ENCODE measurements at places on chromosomes 1 and 21.

DNA sequence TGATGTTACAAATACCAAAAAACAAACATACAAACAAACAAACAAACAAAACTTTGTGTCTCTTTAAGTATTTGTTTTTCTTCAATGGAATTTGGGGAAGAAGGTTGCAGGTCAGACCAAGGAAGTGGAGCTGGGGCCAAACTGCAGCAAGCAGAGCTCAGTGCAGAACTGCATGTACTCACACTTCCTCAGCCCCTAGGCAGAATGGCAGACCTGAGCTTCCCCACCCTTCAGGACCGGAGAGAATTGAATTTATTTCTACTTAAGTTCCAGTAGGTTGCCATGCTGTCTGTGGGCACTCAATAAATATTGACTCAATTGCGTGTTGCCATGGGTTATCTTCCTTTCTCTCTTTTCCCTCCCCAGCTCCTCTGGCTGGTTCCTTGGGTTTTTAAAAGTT lies 173.6 kb downstream of the PTGER3 start:
- ATAC-seq, result no peak

- no peak for ATAC-seq
Measured at GRCh38 chr1:206708882-206709281, 24.2 kb downstream of the MAPKAPK2 start.

DNA sequence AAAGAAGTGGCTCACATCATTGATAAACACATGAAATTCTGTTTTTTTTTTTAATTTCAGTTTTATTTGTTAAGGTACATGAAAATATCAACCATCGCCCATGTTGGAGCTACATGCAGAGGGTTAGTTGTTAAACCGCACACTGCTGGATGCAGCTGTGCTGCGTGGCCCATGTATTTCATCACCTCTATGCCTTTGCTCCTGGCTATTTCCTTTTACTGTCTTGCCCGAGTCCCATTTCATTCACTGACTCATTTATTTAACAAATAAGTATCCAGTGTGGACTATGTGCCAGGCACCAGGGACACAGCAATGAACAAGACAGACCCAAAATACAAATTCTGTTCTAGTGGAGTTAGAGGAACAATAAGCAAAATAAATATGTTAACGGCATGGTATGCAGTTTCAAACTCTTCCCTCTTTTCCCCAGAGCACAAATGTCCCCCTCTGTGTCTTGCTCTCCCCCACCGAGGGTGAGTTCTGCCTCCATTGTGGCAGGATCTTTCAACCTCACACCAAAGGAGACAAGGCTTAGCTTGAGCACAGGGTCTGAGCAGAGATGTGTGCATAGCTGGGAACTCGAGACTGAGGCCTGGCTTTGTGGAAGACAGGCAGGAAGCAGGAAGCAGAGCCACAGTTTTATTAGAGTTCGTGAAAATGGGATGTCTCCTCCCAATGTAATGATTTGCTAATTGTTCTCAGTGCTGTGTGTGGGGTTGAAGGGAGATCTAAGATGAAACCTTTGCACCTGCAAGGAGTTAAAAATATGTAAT lies 44.6 kb downstream of the MAN1C1 start:
- no peak for ATAC-seq

DNA sequence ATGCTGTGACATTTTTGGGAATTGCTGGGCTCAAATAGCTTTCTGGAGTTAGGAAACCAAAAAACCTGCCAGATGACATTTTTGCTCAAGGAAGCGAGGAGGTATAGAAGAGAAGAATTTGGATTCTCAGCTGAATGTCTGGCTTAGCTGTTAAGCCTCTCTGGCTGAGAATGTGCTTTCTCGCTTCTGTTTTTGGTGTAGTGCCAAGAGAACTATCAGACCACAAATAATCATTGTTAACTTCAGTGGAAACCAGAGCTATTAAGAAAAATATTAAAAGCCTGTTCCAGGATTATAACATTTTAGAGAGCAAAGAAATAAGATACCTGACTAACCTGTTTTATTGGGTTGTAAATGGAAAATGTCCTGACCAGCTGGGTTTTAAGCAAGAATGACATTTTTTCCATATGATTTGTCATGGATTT lies 39.5 kb upstream of the DIPK1A start:
- no peak for ATAC-seq

- ATAC-seq, result no peak
Measured at GRCh38 chr1:58508629-58509028, 37.9 kb downstream of the OMA1 start.

GRCh38 chr1:43267291-43267805 lies 2.4 kb upstream of the TMEM125 start:
- ATAC-seq, result no peak

DNA sequence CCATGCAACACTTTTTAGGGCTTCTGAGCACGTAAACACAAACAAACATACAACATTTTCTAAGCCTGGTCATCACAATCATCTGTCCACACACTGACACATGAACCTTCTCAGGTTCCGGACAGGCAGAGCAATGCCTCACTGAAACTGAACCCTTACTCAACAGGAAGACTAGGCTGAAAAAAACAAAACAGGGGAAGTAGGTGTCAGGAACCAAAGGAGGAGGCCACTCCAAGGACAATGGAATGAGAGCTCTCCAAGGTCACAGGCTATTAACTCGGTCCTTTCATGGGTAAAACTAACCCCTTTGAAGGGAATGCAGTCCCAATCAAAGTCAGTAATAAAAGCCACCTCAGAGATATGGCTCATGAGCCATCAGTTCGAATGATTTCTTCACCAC lies 76.6 kb downstream of the FAM78B start:
- no peak for ATAC-seq

DNA sequence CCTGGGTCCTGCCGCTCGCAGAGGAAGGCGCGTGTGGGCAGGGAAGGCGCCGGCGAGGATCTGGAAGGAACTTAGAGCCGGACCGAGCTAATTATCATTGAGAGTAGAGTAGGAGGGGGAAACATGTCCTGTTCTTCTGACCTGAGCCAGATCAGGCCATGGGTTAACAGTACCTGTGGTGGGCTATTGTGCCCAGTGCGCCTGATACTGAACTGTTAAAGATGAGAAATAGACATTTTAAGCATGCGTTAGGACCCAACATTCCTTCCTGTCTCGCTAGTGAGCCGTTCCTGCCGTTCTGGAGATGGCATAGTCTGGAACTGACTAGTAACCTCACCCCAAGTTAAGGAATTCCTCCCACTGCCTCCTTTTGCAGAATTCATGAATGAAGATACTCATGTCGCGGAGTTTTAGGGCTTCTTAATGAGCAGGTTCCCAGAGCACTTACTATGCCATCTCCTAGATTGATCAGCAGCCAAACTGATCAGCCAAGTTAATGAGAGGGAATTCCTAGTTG lies 870 bp downstream of the STRIP1 start:
- no peak for ATAC-seq

DNA sequence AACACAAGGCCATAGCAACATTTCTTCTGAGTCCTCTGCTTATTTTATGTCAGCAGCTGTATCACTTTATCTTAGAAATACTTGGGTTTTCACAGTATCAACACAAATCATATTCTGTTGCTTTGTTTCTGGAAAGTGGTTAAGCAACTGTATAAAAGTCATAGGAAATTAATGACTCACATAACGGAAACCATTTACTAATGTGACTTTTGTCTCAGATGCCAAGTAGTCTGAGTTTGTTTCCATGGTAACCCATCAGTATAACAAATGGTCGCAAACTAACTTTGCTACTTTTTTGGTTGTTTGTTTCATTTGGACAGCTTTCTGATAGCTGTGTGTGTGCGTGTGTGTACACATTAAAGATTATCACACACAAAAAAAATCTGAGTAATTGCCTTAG lies 31.1 kb downstream of the EEIG2 start:
- no peak for ATAC-seq

GRCh38 chr1:63475761-63476160 lies 47.3 kb downstream of the ITGB3BP start:
- ATAC-seq, result no peak

DNA sequence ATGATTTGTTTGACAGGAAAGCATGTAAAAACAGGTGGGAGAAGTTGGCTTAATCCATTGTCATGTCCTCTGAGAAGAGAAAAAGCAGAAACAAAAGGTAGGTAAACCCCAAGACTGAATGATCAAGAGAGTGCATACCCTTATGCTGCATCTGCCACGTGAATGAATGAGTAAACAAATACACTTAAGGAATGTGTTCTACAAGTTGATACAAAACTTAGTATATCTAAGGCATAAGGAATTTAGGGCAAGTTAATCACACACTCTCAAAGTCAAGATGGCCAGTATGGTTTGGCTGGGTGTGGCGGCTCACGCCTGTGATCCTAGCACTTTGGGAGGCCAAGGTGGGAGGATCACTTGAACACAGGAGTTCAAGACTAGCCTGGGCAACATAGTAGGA lies 34.2 kb downstream of the HMCN1 start:
- ATAC-seq, result no peak

- peak; percentile 73 for ATAC-seq
Measured at GRCh38 chr1:186082235-186082937, 292.7 kb downstream of the TPR start.

DNA sequence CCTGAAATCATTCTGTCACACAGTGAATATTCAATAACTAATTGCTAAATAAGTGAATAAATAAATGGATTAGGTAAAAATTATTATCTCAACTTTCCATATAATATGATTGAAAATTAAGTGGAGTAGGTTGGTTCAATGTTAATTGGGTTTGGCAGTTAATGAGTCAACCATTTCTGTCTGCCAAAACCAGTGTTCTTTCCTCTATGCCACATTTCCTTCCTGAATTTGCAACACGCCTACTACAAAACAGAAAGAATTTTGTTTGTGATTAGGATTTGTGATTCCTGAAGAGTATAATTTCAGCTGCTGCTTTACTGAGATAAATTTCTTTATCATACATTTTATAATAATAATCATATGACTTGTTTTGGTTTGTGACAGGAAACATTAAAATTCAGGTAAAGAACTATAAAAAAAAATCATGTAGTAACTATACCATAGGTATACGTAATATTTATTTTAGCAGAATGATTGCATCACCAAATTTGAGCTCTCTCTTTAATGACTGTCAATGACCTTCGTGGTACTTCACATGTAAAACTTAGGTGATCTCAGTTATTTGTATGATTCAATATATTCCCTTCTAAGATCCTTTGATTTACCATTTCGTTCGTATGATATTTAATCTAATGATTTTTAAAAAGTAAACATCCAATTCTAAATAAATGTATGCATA lies 241.3 kb downstream of the KCNT2 start:
- ATAC-seq, result no peak

GRCh38 chr1:99672530-99673213 lies 26.8 kb downstream of the PALMD start:
- ATAC-seq, result no peak

- peak; percentile 36 for ATAC-seq
Measured at GRCh38 chr1:8152731-8153702, 126.9 kb upstream of the ERRFI1 start.

DNA sequence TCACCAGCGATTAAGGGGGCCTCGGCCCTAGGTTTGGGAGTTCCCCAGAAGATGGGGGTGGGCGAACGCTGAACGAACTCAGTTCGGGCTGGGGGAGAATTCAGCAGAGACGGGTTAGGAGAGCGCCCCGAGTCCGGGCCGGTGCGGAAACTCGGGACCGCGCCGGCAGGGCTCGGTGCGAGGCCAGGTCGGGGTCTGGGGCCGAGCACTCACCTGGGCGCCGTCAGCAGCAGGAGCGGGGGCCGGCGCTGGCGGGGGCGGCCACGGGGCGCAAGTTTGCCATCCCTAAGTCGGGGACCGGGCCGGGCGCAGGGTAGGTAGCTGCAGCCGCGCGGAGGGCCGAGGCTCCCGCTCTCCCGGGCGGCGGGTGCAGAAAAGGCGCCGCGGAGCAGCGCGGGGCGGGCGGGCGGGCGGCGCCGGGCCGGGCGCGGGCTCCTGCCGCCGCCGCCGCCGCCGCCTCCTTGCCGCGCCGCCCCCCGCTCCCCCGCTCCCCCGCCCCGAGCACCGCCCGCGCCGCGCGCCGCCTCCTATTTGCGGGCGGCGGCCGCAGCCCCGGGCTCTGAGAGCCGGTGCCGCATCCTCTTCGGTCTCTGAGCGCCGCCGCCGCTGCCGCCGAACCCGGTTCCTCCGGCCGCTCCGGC lies 349 bp downstream of the ADGRB2 start:
- peak; percentile 3 for ATAC-seq

DNA sequence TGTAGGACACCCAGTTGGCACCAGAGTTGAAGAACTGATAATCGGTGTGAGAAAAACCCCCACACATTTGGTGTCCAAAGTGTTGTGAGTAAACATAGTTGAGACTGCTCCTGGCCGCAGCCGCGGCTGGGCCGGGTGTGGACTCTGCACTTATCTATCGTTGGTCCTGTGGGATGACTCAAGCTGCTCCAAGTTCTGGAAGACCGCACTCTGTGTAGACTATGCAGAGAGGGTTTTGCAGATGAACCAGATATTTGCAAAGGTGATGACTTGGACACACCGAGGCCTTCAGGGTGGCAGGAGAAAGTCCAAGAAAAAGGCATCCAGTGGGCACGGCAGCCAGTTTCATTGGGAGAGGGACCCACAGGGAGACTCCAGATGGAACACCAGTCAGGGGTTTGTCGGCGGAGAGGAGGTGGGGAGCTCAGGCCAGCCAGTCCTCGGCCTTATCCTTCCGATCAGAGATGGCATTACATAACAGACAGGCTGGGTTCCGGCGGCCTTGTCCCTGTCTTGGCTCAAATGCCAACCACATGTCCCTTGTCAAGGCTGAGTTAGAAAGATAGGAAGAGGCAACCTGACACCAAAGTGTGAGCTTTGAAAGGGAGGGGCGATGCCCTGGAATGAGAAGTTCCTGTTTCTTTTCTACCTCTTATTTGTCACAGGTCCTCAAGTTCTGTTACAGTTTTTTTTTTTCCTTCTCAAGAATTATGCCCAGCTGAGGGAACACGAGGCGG lies 21.1 kb downstream of the C2CD2 start:
- no peak for ATAC-seq

DNA sequence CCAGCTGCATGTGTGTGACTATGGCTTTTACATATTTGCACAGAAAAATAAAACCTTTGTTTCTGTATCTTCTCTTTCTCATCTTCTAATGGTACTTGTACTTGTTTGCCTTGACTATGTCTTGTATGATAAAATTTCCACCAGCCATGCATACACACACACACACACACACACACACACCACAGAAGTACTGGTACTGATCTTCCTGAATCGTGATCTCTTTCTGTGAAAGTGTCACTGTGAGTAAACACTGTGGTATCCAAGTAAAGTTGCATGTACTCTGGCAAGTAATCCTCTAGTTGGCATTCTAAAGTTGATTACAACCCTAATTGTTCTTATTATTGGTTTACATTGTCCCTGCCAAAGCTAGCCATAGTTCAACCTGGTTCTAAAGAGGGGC lies 176.7 kb downstream of the CRB1 start:
- no peak for ATAC-seq

DNA sequence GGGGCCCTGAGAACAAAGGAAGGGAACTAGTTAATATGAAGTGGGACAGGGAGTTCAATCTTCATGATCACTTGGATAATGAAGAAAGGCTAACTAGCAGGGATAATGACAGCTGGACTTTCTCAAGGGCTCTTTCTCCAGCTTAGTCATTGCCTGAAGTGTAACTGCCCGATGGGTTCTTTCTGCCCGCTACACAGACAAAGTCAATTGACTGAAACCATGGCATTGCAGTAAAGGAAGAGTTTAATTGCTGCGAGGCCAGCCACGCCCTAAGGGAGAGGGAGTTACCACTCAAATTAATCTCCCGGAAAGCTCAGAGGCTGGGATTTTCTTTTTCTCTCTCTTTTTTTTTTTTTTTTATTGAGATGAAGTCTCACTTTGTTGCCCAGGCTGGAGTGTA lies 16.6 kb upstream of the SLC2A5 start:
- no peak for ATAC-seq
